ENCODE measurements at places on chromosomes 2 and 18. TPM values are rescaled to one million over a fixed set of nuclear protein-coding genes. Genes with fewer than 3 reads are reported as not detected.

HNRNPLL gene
- total RNA-seq = 35.7 TPM

EGR4 gene
- total RNA-seq = not detected

GATA6 gene
- total RNA-seq = 18.1 TPM

ANKMY1 gene
- total RNA-seq = 7.1 TPM

IL36RN gene
- not detected for total RNA-seq

MALL gene
- total RNA-seq = 94.9 TPM

C1GALT1C1L gene
- total RNA-seq = 0.47 TPM
